ENCODE measurements at places on chromosomes 7 and 10. TPM values are rescaled to one million over a fixed set of nuclear protein-coding genes. Genes with fewer than 3 reads are reported as not detected.

The PDGFA gene
- 28.9 TPM for total RNA-seq

DNA sequence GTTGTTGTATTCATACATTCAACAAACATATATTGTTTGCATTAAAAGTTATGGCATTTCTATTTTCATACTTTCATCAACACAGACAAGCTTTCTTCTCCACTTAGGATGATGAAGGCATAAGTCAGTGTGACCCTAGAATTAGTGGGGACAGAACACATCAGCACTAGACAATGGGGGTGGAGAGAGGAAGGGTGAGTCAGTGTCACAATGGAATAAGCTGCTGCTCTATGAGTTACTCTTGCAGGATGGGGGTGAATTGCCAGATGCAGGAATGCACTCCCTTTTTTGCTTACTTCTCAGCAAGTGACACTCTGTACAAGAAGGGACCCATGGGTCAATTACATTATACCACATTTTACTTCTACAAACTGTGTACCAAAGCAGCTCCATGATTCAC lies 74.0 kb downstream of the DGKI start:
- no peak for DNase-seq

- DNase-seq = no peak
These were observed 158.6 kb downstream of the SNX13 start for GRCh38 chr7:17781491-17782215.

- DNase-seq = no peak
These were observed 45.4 kb downstream of the FAM53B start for GRCh38 chr10:124698545-124699469.

DNA sequence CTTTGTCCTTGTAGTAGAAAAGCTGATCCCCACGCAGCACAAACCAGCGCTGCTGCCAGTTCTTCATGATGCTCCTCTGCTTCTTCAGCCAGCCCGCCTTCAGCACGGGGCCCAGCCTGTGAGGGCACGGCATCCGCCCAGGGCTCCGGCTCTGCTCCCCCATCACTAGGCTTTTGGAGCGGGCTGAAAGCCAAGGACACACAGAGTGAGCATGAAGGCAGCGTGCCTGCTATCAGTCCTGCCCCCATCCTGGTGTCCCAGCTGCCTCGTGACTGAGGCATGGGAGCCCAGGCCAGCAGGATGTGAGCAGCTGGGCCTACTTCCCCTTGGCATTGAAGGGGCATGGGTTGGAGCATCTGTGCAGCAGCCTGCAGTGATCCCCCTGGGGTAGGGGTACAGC lies 21.9 kb downstream of the ARHGAP22 start:
- DNase-seq = no peak

The POLL gene
- 10.4 TPM for total RNA-seq
